Naive thymus-derived CD8-positive, alpha-beta T cell (primary cell): ENCODE measurements at places on chromosomes 4 and X.

- no peak for DNase-seq
Observed at GRCh38 chr4:56995525-56995924, 16.8 kb downstream of the POLR2B start.

GRCh38 chr4:8349664-8350236 lies 80.2 kb downstream of the HTRA3 start:
- DNase-seq = no peak

DNA sequence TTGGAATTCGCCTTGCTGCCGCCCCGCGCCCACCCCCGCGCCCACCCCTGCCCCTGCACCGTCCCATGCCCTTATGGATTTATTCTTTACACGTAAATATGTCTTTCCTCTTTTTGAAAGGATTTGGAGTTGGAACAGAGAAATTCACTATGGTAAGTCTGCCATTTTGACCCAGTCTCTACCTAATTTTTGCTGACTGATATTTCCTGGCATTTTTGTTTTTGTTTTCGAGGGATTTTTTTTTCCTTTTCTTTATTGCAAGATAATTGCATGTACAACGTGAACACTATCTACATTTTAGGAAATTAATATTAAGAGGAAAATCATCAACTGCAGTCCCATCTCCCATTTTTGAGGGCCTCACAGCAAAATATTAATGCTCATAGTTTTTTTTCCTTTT lies 468 bp upstream of the SPIN2B start:
- no peak for DNase-seq

DNA sequence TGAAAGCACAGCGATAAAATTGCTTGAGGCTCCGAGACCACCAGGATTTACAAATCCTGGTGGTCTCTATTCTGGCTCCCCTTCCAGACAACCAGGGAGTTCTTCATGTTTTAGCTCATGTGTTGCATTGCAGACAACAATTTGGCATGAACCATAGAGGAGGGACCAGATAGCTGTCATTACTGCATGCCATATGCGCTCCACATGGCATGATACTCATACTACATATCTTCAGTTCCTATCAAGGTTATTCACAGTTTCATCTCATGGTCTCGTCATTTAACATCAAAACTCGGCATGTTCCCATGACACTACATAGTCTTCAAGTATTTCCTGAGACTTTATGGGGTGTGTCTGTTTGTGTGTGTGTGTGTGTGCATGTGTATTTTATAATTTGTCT lies 220.3 kb downstream of the OR13H1 start:
- DNase-seq = no peak

DNA sequence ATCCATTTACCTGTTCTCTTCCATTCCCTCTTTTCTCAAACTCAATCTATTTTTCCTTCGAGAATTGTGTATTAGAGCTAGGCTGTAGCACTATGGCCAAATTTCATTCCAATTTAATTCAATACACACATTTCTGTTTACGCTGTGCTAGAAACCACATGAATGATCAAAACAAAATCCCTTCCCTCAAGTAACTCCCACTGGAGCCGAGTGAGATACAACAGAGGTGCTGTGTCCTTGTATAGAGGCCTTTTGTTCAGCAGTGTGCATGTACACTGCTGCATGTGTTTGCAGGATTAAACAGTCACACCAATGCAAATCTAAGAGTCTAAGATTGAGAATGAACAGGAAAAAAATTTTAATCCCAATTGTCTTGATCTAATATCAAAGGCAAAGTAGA lies 734.2 kb downstream of the RAPGEF2 start:
- no peak for DNase-seq

DNA sequence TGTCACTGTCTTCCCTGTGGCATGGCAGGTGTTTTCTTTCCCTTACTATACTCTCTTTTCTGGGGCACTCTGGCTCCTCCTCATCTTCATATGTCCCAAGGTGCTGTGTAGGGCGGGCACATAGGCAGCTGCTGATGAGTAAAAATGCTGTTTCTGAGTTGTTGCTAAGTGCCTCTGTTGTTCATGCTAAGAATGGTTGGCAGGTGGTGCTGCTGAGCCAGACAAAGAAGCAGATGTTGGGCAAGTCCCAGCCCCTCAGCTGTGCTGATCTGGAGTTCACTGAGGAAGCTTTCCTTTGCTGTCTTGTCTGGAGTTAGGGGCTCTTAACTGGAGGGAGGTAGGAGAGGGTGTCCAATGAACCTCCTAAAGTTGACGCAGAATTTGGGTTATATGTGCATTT lies 40.6 kb downstream of the HADH start:
- peak; percentile 83 for DNase-seq

- DNase-seq = no peak
Observed at GRCh38 chr4:108170631-108171338, 2.1 kb upstream of the LEF1 start.

- DNase-seq = no peak
Observed at GRCh38 chrX:41336447-41336846, 2.5 kb downstream of the DDX3X start.

- no peak for DNase-seq
Observed at GRCh38 chrX:71439420-71439819, 73.3 kb downstream of the TAF1 start.
